ENCODE measurements at places on chromosomes 6 and 20. TPM values are rescaled to one million over a fixed set of nuclear protein-coding genes. Genes with fewer than 3 reads are reported as not detected.

GRCh38 chr20:34479627-34480026, 36.6 kb upstream of the DYNLRB1 start:
- peaks cover 4% of the 10 kb centered on the region for H3K4me1 ChIP-seq
- peaks cover 30% of the 10 kb centered on the region for H3K36me3 ChIP-seq
- no peaks in the 10 kb centered on the region for H3K27me3 ChIP-seq
- no peak overlapping the region for H3K27ac ChIP-seq

- DNase-seq, result no peak
- H3K36me3 ChIP-seq, result no peaks in the 10 kb centered on the region
- H3K27me3 ChIP-seq, result no peaks in the 10 kb centered on the region
- H3K27ac ChIP-seq, result no peak overlapping the region
Observed at GRCh38 chr6:80226151-80226550, 119.7 kb downstream of the BCKDHB start.

DNA sequence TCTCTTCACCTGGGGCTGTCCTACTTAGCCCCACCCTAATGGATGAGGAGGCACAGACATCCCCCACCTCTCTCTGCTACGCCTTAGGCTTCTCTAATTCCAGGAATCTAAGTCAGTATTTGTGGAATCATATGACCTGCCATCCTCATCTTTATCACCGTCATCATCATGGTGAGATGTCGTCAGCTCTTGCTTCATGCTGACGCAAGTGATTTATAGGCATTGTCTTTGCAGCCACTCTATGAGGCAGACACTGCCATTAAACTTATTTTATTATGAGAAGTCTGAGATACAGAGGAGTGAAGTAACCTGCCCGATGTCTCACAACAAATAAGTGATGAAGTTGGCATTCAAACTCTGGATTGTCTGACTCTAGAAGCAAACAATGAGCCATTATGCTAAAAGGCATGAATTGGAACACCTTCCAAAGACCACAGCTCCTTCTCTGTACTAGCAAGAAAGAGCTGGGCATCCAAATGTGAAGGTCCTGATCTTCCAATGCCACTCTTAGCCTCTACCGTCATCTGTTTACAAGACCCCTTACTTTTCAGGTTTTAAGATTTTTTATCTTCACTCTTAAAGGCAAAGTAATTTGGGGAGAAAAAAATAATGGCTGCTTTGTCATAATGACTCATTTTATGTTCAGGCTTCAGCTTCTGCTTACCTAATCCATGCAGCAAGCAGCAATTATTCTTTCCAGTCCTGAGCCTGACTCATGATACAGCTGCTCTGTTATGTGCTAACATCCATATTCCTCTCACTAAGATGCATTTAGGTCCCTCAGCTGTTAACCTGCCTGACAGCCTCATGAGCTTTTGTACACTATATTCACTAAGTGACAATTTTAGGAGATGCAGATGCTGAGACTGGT, 113.7 kb upstream of the BCLAF1 start:
- no peaks in the 10 kb centered on the region for H3K36me3 ChIP-seq
- no peaks in the 10 kb centered on the region for H3K27me3 ChIP-seq
- no peak for DNase-seq
- H3K27ac ChIP-seq, result no peak overlapping the region
- H3K4me3 ChIP-seq, result no peak overlapping the region

DNA sequence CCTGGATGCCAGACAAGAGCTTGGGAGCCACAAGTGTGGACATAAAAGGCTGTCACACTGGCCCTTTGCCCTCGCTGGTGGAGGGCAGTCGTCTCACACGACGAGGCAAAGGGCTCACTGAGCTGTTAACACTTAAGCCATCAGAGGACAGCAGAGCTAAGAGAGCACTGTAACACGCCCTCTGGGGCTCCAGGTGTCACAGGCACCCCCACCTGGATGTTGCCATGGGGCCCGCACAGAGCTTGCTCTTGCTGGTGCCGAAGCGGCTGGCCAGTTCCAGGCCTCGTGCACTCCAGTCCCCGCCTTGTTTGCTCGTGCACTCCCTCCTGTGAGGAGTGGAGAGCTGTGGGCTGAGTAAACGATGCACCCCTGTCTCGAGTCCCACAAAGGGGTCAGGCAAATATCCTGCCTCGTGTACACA, 37.4 kb downstream of the SLC35D3 start:
- H3K27me3 ChIP-seq, result no peaks in the 10 kb centered on the region
- peaks cover 9% of the 10 kb centered on the region for H3K4me1 ChIP-seq
- peak; percentile 78 for DNase-seq

The CCN6 gene
- total RNA-seq, result not detected

GRCh38 chr6:24927277-24927955, 8.3 kb downstream of the RIPOR2 start:
- peaks cover 30% of the 10 kb centered on the region for H3K4me1 ChIP-seq
- H3K27ac ChIP-seq, result no peak overlapping the region

DNA sequence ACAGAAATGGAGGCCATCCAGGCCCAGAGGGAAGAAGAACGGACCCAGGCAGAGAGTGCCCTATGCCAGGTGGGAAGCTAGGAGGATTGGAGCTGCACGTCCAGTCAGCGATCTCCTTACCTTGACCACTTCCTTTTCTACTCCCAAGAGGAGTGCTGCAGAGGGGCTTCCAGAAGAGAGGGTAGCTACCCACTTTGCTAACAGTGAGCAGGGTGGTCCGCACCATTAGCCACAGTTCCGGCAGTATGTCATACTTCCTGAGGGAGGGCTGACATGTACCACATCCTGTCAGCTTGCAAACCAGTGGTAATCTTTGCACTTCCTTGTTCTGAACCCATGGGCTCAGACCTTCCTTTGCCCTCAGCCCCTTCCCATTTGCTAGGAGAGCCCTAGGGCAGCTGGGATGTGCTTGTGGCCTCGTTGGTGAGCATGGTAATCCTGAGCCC, 35.4 kb downstream of the CEP250 start:
- peak overlapping the region; percentile 44 for H3K27ac ChIP-seq
- DNase-seq, result no peak
- H3K36me3 ChIP-seq, result peaks cover 98% of the 10 kb centered on the region
- no peaks in the 10 kb centered on the region for H3K27me3 ChIP-seq
- H3K4me3 ChIP-seq, result peak overlapping the region; percentile 40
- no peaks in the 10 kb centered on the region for H3K4me1 ChIP-seq

- no peaks in the 10 kb centered on the region for H3K36me3 ChIP-seq
- no peak overlapping the region for H3K4me3 ChIP-seq
- H3K27me3 ChIP-seq, result no peaks in the 10 kb centered on the region
- H3K4me1 ChIP-seq, result no peaks in the 10 kb centered on the region
- DNase-seq, result no peak
Observed at GRCh38 chr6:72748759-72749158, 126.9 kb downstream of the KCNQ5 start.

DNA sequence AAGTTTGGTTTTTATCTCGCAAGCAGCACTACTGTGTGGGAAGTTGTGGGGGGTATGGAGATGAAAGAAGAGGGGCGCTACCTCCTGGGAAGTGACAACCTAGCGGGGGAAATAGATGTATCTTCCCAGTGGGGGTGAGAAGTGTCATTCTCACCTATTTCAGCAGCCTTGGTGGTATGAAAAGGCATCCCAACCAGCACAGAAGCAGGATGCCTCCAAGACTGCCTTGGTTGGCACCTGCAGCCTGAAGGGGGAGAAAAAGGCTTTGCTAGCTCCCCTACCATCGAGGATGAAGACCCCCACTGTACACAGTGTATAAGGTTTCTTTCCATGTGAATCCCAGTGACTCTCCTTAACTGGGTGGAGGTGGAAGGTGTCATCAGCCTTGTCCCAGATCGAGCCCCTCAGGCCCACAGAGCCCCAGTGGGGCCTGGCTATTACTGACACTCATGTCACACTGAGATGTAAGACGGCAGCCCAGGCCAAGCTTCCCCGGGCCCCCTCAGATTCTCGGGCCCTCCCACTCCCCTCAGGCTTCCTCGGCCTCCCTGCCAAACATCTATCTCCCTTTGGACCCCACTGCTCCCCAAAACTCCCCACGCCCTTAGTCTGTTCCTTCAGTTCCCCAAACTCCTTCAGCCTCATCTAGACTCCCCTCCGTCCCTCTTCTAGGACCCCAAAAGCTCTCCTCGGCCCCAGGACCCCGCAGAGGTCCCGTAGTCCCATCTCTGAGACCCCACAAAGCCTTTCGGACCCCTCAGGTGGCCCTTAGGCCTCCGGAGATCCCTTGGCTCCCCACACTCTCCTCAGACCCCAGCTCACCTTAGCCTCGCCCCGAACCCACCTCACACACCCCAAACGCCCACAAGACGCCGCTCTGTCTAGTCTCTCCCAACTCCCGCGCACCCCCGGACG, 688 bp downstream of the COMMD7 start:
- DNase-seq, result no peak
- peaks cover 42% of the 10 kb centered on the region for H3K4me1 ChIP-seq
- H3K36me3 ChIP-seq, result no peaks in the 10 kb centered on the region
- H3K4me3 ChIP-seq, result peak overlapping the region; percentile 88
- peak overlapping the region; percentile 90 for H3K27ac ChIP-seq

- peak; percentile 68 for DNase-seq
- H3K36me3 ChIP-seq, result no peaks in the 10 kb centered on the region
- peak overlapping the region; percentile 63 for H3K27ac ChIP-seq
- no peak overlapping the region for H3K4me3 ChIP-seq
- no peaks in the 10 kb centered on the region for H3K27me3 ChIP-seq
Observed at GRCh38 chr6:155495011-155495768, 39.6 kb upstream of the NOX3 start.

GRCh38 chr6:110528930-110529325, 52.5 kb upstream of the SLC22A16 start:
- no peaks in the 10 kb centered on the region for H3K27me3 ChIP-seq
- H3K4me1 ChIP-seq, result peaks cover 9% of the 10 kb centered on the region
- DNase-seq, result no peak
- H3K36me3 ChIP-seq, result no peaks in the 10 kb centered on the region
- H3K4me3 ChIP-seq, result no peak overlapping the region

DNA sequence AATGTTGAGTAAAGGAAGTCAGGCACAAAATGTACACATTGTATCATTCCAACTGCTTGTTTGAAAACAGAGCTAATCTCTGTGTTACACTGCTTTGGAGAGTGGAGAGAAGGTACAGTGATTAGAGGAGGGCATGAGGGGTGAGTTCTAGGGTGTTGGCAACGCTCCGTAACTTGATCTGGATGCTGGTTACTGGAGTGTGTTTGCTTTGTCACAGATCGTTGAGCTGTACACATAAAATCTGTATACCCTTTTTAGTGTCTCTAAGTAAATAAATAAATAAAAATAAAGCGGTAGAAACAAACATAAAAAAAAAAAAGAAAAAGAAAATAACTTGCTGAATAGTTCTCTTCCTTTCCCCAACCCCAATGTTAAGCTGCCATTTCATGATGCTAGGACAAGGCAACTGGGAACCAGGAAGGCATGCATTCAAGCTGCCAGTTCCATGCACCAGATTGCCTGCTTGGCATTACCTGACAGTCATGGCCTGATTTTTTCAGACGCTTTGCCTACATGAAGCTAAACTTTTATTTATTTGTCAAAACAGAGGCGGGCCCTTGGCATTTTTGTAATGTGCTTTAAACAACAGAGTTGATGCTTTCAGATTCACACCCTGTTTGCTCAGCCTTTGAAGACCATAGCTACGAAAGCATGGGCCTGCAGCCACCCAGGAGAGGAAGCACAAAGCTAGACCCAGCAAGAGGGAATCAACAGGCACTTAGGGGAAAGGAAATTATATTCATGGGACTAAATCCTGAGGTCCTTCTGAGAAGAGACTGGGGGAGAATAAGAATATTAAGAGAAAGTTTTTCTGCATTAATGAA, 21.2 kb downstream of the TNFRSF21 start:
- no peaks in the 10 kb centered on the region for H3K27me3 ChIP-seq
- peaks cover 29% of the 10 kb centered on the region for H3K36me3 ChIP-seq
- H3K4me1 ChIP-seq, result peaks cover 6% of the 10 kb centered on the region
- peak; percentile 52 for DNase-seq
- no peak overlapping the region for H3K4me3 ChIP-seq

- DNase-seq, result no peak
- no peaks in the 10 kb centered on the region for H3K36me3 ChIP-seq
Observed at GRCh38 chr6:120981835-120982234, 352.4 kb downstream of the TBC1D32 start.

- H3K36me3 ChIP-seq, result no peaks in the 10 kb centered on the region
- H3K27me3 ChIP-seq, result no peaks in the 10 kb centered on the region
- DNase-seq, result no peak
- peaks cover 48% of the 10 kb centered on the region for H3K4me1 ChIP-seq
Observed at GRCh38 chr6:71404145-71404966, 115.7 kb downstream of the OGFRL1 start.

GRCh38 chr20:16428112-16428511, 145.1 kb downstream of the KIF16B start:
- no peak overlapping the region for H3K4me3 ChIP-seq
- peaks cover 74% of the 10 kb centered on the region for H3K36me3 ChIP-seq
- H3K27me3 ChIP-seq, result no peaks in the 10 kb centered on the region
- no peaks in the 10 kb centered on the region for H3K4me1 ChIP-seq

Data from stomach (tissue), 19 donors.